ENCODE measurements at places on chromosomes 3 and 15.

DNA sequence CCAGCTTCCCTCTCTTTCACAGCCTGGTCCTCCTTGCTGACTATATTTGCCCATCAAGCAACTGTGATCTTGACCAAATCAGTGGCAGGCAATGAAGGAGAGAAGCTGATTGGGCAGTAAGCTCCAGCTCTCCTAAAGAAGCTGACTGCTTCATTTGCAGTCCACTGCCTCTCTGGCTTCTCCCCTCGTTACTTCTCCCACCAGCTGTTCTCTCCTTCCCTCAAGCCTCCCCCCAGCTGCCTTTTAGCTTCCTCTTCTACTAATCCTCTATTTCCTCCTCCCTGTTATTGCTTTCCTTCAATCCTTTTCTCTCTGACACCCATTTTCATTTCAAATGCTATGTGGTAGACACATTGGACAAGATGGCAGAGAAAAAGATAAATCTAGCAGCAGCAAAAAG is 474.7 kb upstream of the UBE2E2 start:
- DNase-seq = no peak

- DNase-seq = no peak
These were observed 343.3 kb downstream of the GRM7 start for GRCh38 chr3:7203969-7204847.

DNA sequence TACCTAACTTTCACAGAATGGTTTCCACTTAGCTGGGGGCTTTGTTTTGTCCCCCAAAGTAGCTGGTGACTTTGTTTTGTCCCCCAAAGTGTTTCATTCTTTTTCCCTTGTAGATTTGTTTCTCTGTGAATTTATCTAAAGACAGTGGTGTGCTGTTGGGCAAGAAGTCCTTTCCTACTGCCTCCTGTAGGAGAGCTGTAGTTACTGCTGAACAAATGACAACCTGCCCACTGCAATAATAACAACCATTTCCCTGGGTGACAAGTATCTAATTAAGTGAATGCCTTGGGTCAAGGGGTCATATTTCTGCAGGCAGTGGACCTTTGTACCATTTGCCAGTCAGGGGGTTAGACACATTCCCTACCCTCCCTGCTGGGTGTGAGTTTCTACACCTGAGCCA is 125.4 kb upstream of the BFSP2 start:
- no peak for DNase-seq

GRCh38 chr3:76138921-76139320 is 353.6 kb upstream of the ZNF717 start:
- DNase-seq = no peak

DNA sequence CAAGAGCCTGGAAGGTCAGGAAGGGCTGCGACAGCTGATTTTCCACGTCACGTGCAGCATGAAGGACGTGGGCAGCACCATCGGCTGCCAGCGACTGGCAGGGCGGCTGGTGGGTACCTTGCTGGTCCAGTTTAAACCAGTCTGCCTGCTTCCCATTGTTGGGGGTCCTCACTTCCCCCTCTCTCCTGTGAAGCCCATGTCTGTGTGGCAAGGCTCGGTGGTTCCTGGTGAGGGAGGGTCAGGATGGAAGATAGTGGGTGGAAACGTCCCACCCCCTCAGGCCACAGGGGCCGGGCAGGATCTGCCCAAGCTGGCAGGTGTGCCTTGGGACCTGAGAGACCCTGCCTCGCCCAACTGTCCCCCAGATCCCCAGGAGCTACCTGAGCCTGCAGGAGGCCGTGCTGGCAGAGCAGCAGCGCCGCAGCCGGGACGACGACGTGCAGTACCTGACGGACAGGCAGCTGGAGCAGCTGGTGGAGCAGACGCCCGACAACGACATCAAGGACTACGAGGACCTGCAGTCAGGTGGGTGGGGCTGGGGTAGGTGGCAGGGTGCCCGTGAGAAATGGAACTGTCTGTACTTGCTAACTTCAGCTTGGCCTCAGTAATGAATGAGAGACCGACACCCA is 108.2 kb downstream of the LRRK1 start:
- no peak for DNase-seq

GRCh38 chr15:43239732-43240491 is 19.1 kb upstream of the EPB42 start:
- DNase-seq = no peak

- peak; percentile 28 for DNase-seq
These were observed at the start of gene CLDN1 for GRCh38 chr3:190321789-190322603. TSS of gene CLDN1 (minus strand) at chr3:190322446. CDS start at chr3:190322206, 240 bp downstream.

DNA sequence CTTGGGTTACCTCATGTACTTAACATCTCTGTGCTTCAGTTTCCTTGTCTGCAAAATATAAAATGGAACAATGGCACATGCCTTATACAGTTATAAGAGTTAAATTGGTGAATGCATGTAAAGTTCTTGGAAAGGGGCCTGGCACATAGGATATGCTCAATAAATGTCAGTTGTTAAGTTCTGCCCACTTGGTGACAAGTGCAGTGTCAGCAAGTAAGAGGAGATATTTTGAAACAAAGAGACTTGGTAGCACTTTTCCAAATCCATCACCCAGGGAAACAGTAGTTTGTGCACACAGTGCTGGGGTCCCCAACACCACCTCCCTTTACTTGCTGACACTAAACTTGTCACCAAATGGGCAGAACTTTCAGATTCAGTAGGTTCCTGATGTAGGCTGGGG is 19.1 kb downstream of the LRRC31 start:
- no peak for DNase-seq
